ENCODE measurements at places on chromosomes 2 and 18. TPM values are rescaled to one million over a fixed set of nuclear protein-coding genes. Genes with fewer than 3 reads are reported as not detected.

The EPHA4 gene
- 13.9 TPM for total RNA-seq

The YIPF4 gene
- total RNA-seq, result 27.1 TPM

The FHOD3 gene
- 3.0 TPM for total RNA-seq

The STPG4 gene
- not detected for total RNA-seq

The GKN2 gene
- not detected for total RNA-seq

The CFC1 gene
- not detected for total RNA-seq

The VIL1 gene
- total RNA-seq, result not detected

GRCh38 chr2:64854773-64855237, 134.4 kb upstream of the SLC1A4 start:
- peak; percentile 73 for DNase-seq

DNA sequence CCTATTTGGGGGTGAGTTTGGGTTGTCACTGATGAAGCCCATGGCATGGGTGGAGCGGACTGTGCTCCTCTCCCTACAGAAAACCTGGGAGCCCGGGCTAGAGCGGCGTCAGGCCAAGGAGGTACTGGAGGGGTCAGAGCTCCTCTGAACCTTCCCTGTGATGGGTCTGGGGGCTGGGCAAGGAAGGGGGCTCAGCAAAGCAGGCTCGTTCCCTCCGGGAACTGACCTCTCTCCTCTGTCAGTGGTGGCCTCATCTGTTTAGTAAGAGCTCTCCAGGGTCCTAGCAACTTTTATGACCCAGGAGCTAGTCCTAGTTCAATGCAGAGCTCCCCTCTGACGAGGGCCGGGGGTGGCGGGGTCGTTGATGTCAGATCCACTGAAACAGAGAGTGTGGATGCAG, 62.4 kb upstream of the OTOF start:
- no peak for DNase-seq

- peak; percentile 18 for DNase-seq
These were observed 93.7 kb upstream of the KLHL29 start for GRCh38 chr2:23291239-23291638.

GRCh38 chr2:17857021-17857420, 21.4 kb upstream of the KCNS3 start:
- no peak for DNase-seq

DNA sequence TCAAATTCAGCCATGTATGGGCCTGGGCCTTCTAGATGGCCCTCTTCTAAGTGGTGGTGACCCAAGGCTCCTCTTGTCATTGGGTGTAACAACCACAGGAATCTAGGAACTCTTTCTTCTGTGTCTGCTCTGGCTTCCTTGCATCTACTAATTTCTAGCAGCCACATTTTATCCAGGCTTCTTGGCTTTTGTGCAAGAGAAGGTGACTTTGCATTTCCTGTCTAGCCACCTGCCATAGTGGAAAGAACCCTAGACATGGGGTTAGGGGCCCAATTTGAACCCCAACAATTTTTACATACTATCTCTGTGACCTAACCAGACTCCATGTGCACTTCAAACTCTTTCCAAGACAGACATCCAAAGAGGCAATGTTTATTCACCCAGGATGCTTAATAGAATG, 25.1 kb downstream of the SMYD1 start:
- no peak for DNase-seq

DNA sequence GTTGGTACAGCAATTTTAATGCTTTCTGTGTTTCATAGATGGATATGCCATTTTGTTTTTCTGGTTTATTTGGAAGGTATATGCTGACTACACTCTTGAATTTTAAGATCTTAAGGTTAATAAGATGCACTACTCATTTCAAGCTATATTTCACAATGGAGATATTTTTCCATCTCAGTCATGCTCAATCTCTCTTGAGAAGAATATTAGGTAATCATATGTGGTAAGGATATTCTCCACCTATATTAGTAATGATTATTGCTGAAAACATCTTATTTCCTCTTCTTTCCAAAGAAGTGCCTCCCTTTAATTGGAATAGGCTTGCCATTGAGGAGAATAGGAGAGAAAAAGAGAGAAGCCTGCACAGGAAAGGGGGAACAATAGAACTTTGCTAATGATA, 40.1 kb downstream of the EPB41L3 start:
- peak; percentile 13 for DNase-seq

- no peak for DNase-seq
These were observed 47.8 kb downstream of the CAPN13 start for GRCh38 chr2:30759481-30759880.

DNA sequence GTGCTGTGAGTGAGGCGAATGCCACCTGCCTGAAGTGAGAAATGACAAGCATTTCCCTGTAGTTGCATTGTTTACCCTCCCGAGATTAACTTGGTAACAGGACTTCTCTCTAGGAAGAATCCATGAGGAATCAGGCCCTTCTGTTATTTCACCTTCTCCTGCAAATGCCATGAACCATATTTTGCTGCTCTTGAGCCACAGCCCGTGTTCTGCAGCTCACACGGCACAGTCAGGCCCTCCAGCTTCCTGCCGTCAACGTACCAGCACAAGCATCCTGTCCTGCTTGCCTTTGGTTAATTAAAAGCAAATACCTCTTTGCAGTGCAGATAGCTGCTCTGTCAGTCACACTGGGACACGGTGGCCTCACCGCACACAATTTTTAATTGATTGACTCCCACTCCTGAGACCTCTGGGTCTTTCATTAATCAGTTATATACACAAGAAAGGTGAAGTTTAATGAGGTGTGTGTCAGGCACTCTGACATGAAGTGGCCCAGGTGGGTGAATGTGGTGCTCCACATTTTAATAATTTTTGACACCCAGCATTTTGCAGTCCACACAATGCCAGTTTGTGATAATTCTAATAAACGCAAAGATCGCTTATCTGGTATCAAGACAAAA, 95.3 kb upstream of the ASB18 start:
- no peak for DNase-seq

GRCh38 chr2:23412556-23413155, 27.7 kb downstream of the KLHL29 start:
- DNase-seq, result peak; percentile 79

DNA sequence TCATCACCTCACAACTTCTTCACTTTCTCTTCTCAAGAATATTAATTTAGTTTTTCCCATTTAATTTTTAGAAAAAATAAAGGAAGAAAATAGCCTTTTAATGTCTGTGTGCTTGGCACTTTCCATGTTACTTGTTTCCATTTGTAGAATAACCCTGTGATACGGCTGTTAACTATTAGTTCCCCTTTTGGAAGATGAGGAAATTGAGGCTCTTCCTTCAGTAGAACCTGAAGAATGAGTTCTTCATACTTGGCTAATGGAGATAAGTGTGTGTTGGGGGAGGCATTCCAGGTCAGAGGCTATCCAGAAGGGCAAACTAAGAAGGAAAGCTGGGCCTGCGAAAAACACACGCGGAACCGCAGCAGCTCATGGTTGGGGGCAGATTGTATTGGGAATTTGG, 38.3 kb downstream of the ZNF532 start:
- DNase-seq, result no peak

GRCh38 chr2:53572696-53573095, 194.9 kb upstream of the CHAC2 start:
- DNase-seq, result no peak

Measured in fibroblast of the aortic adventitia (primary cell).